ENCODE measurements at places on chromosomes 2 and 18. TPM values are rescaled to one million over a fixed set of nuclear protein-coding genes. Genes with fewer than 3 reads are reported as not detected.

Gene MYCN
- 0.15 TPM for total RNA-seq

Gene CRYBA2
- total RNA-seq = not detected

DNA sequence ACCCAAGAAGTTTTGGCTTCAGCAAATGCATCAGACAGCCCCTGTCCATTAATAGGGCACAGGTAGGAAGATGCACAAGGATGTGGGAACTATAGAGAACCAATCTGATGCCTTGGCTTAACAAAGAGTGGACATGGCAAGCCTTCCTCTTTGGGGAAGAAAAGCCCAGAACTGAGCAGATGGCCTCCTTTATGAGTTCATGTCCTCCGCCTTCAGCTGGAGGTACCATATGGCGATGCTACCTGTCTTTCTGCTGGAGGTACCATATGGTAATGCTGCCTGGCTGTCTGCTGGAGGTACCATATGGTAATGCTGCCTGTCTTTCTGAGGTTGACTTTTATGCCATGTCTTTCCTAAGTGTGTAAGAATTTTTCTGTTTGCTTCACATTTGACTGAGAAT, 6.0 kb downstream of the RETREG2 start:
- H3K36me3 ChIP-seq = peaks cover 50% of the 10 kb centered on the region
- H3K4me1 ChIP-seq = peaks cover 39% of the 10 kb centered on the region
- H3K27me3 ChIP-seq = no peaks in the 10 kb centered on the region
- no peak for DNase-seq
- H3K4me3 ChIP-seq = no peak overlapping the region
- H3K27ac ChIP-seq = no peak overlapping the region

Gene STARD7
- total RNA-seq = 84.9 TPM

Gene EIF4E2
- total RNA-seq = 72.4 TPM

Gene CDH7
- total RNA-seq = not detected

Gene EHBP1
- 26.8 TPM for total RNA-seq

- no peaks in the 10 kb centered on the region for H3K27me3 ChIP-seq
- H3K27ac ChIP-seq = no peak overlapping the region
- H3K4me3 ChIP-seq = no peak overlapping the region
- no peaks in the 10 kb centered on the region for H3K36me3 ChIP-seq
Observed at GRCh38 chr2:187580462-187581124, 26.4 kb upstream of the TFPI start.

DNA sequence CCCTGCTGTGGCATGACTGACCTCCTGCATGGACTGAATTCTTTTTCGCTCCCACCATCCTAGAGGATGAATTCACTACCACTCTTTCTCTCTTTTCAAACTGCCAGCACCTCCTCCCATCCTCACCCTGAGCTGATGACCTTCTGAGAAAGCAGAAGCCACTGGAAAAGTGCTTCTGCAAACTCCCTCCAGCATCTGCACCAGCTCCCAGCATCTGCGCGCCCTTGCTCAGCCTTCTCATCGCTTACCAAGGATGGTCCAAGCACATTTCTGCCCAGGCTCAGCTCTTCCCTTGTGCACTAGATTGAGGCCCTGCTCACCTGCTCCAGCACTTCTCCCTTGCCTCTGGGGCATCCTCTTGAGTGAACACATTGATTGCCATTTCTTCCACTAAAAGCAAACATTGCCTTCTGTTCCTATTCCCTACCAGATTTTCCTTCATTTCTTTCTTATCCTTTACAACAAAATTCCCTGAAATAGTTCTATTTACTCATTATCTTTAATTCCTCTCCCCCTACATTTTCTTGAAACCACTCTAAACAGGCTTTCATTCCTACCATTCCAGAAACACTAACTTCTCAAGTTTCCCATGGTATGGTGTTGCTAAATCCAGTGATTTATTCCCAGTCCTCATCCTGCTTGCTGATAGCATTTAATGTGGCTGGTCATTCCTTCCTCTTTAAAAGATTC, 42.7 kb upstream of the IL1RL1 start:
- no peaks in the 10 kb centered on the region for H3K36me3 ChIP-seq
- no peak overlapping the region for H3K27ac ChIP-seq
- no peak overlapping the region for H3K4me3 ChIP-seq
- peaks cover 7% of the 10 kb centered on the region for H3K4me1 ChIP-seq
- no peaks in the 10 kb centered on the region for H3K27me3 ChIP-seq

DNA sequence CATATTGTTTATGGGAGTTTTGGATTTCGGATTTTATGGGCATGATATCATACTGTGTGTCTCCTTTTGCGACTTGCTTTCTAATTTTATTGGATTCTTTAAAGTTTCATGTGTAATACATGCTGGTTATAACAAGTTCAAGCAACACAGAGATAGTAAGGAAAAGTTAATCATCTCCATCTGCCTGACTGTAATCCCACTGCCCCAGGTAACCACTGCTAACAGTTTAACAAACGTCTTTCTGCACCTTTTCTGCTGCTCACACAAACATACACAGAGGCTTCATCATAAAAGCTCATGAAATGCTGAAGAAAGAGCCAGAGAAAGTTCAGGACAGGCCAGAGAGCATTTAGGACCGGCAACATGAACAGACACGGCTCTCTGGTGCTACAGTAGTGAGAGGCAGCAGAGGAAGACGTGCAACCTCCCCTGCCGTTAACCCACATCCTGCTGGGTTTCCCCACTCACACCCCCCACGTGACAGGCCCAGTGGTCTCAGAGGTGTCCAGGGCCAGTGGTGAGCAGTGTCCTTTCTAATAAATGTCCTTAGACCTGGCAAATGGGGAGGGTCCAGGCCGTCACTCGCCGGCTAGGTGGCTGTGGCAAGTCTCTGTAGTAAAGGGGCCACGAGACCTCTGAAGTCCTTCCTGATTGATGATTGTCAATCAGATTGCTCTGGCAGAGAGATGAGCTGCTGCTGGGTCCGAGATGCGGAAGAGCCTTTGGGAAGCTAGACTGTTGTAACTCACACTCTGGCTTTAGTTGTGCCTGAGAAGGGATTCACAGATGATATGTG, 43.0 kb upstream of the SLC1A4 start:
- H3K4me3 ChIP-seq = peak overlapping the region; percentile 47
- H3K4me1 ChIP-seq = peaks cover 30% of the 10 kb centered on the region
- DNase-seq = peak; percentile 38
- H3K27ac ChIP-seq = peak overlapping the region; percentile 44
- no peaks in the 10 kb centered on the region for H3K36me3 ChIP-seq

- no peak overlapping the region for H3K4me3 ChIP-seq
- H3K36me3 ChIP-seq = peaks cover 59% of the 10 kb centered on the region
- no peak overlapping the region for H3K27ac ChIP-seq
- no peaks in the 10 kb centered on the region for H3K4me1 ChIP-seq
- DNase-seq = peak; percentile 21
Observed at GRCh38 chr2:239143858-239144712, 256.7 kb downstream of the HDAC4 start.

Gene TXNDC2
- total RNA-seq = not detected

DNA sequence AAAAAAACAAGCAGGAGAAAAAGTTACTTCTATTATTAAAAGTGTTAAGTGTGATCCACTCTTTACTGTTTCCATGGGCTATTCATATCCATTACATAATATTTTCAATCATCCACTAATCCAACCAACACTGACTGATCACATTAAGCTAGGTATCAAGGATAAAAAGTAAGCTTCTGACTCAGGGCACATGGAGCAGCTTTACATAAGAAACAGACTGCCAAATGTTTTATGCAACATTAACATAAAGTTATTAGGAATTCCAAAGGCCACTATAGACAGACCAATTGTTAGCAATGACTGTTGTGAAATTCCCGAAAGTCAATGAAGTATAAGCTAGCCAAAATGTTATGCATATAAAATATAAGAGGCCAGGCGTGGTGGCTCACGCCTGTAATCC, 277.6 kb downstream of the ZEB2 start:
- peaks cover 13% of the 10 kb centered on the region for H3K4me1 ChIP-seq
- H3K36me3 ChIP-seq = no peaks in the 10 kb centered on the region
- no peak for DNase-seq
- H3K27ac ChIP-seq = no peak overlapping the region

Gene ABCB11
- not detected for total RNA-seq

GRCh38 chr2:231369580-231370428, 25.7 kb upstream of the B3GNT7 start:
- no peak for DNase-seq
- no peak overlapping the region for H3K27ac ChIP-seq
- H3K4me1 ChIP-seq = no peaks in the 10 kb centered on the region
- no peaks in the 10 kb centered on the region for H3K36me3 ChIP-seq
- no peaks in the 10 kb centered on the region for H3K27me3 ChIP-seq
- H3K4me3 ChIP-seq = no peak overlapping the region

Gene CXCR2
- total RNA-seq = not detected

DNA sequence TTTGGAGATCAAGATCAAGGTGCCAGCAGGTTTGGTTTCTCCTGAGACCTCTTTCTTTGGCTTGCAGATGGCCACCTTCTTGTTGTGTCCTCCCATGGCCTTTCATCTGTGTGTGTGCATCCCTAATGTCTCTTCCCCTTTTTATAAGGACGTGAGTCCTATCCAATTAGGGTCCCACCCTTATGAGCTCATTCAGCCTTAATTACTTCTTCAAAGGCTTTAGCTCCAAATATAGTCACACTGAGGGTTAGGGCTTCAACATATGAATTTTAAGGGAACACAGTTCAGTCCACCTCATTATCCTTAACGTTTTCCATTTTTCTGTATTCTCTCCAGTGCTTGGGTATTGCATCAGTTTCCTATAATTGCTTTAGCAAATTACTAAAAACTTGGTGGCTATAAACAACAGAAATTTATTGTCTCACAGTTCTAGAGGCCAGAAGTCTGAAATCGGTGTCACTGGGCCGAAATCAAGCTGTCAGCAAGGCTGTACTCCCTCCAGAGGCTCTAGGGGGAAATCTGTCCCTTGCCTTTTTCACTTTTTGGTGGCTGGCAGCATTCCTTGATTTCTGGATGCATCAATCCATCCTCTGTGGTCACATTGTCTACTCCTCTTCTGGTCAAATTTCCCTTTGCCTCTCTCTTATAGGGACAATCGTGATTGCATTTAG, 34.1 kb downstream of the CDC42EP3 start:
- DNase-seq = no peak
- no peak overlapping the region for H3K27ac ChIP-seq
- H3K36me3 ChIP-seq = no peaks in the 10 kb centered on the region
- H3K27me3 ChIP-seq = no peaks in the 10 kb centered on the region
- no peak overlapping the region for H3K4me3 ChIP-seq
- peaks cover 82% of the 10 kb centered on the region for H3K4me1 ChIP-seq

Gene DSG3
- total RNA-seq = not detected

Gene ACOXL
- not detected for total RNA-seq

- no peak overlapping the region for H3K4me3 ChIP-seq
- H3K27ac ChIP-seq = no peak overlapping the region
- H3K36me3 ChIP-seq = peaks cover 27% of the 10 kb centered on the region
- DNase-seq = no peak
- no peaks in the 10 kb centered on the region for H3K27me3 ChIP-seq
Observed at GRCh38 chr2:96553176-96553956, 16.8 kb downstream of the ARID5A start.

- H3K36me3 ChIP-seq = no peaks in the 10 kb centered on the region
- no peaks in the 10 kb centered on the region for H3K27me3 ChIP-seq
- DNase-seq = no peak
- H3K4me1 ChIP-seq = peaks cover 23% of the 10 kb centered on the region
Observed at GRCh38 chr2:11152591-11152990, 2.7 kb upstream of the SLC66A3 start.

DNA sequence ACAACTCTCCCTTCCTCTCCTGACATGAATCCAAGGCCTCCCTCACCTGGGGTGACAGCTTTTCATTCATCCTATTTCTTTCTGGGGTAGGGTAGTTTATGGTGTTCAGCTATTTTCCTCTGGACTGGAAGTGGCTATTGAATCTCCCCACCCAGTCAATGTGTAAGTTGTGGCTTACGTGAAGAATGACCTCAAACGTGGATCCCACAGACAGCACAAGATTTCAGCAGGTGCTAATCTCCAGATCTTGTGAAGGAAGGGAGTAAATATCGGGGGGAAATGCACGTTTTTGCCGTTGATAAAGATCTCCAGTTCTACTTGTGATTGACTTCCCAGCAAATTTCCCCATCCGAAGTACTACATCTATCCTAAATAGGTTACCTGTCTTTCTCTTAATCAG, 71.4 kb upstream of the THOC1 start:
- no peaks in the 10 kb centered on the region for H3K36me3 ChIP-seq
- H3K4me1 ChIP-seq = no peaks in the 10 kb centered on the region
- no peaks in the 10 kb centered on the region for H3K27me3 ChIP-seq
- no peak for DNase-seq
- H3K27ac ChIP-seq = no peak overlapping the region
- no peak overlapping the region for H3K4me3 ChIP-seq

DNA sequence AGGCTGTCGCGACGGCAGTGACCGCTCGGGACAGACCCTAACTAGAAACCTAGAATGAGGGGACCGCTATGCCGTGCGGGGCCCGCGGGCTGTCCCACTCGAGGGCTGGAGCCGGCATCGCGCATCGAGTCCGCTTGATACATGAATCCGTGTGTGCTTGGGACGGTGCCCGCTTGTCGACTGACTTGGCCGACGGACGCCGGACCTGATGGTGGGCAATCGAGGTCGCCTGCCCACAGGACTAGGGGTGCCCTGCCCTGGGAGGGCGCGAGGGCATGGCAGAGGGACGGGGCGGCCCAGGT, 749 bp upstream of the PTMA start:
- H3K27me3 ChIP-seq = no peaks in the 10 kb centered on the region
- peak overlapping the region; percentile 100 for H3K27ac ChIP-seq
- peak; percentile 67 for DNase-seq
- peak overlapping the region; percentile 82 for H3K4me3 ChIP-seq
- H3K36me3 ChIP-seq = peaks cover 12% of the 10 kb centered on the region

- DNase-seq = no peak
- H3K4me1 ChIP-seq = no peaks in the 10 kb centered on the region
- no peaks in the 10 kb centered on the region for H3K36me3 ChIP-seq
Observed at GRCh38 chr2:223365158-223365679, 236.9 kb downstream of the SCG2 start.

Gene SH3YL1
- total RNA-seq = 71.4 TPM

GRCh38 chr2:201909348-201909747, 103.0 kb downstream of the CDK15 start:
- H3K27ac ChIP-seq = no peak overlapping the region
- no peak for DNase-seq
- H3K4me3 ChIP-seq = peak overlapping the region; percentile 8
- no peaks in the 10 kb centered on the region for H3K36me3 ChIP-seq
- no peaks in the 10 kb centered on the region for H3K27me3 ChIP-seq

DNA sequence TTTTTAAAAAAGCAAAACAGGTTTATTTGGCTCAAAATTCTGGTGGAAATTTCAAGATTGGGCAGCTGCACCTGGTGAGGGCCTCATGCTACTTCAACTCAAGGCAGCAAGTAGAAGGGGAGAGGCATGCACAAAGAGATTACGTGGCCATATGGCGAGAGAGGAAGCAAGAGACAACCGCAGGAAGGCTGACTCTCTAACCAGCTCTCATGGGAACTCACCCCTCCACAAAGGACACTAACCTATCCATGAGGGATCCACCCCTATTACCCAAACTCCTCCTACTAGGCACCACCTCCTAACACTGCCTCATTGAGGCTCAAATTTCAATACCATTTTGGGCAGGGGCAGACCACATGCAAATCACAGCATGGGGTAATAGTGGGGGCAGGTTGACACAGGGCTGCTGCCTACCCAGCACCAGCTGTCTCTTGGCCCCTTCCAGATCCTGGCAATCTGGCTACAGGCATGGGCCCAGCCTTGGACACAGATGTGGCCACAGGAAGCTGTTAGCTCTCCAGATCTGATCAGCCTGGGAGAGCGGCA, 2.0 kb upstream of the CAPN10 start:
- peaks cover 54% of the 10 kb centered on the region for H3K4me1 ChIP-seq
- H3K27ac ChIP-seq = no peak overlapping the region
- no peak for DNase-seq
- no peak overlapping the region for H3K4me3 ChIP-seq
- no peaks in the 10 kb centered on the region for H3K27me3 ChIP-seq

- H3K4me3 ChIP-seq = no peak overlapping the region
- no peaks in the 10 kb centered on the region for H3K4me1 ChIP-seq
- no peaks in the 10 kb centered on the region for H3K27me3 ChIP-seq
- DNase-seq = no peak
Observed at GRCh38 chr18:72613534-72613930, 69.4 kb upstream of the CBLN2 start.

Data from CD4-positive, alpha-beta memory T cell (primary cell).